Muscle of back (tissue), 13 donors: ENCODE measurements at places on chromosomes 12 and 14. TPM values are rescaled to one million over a fixed set of nuclear protein-coding genes. Genes with fewer than 3 reads are reported as not detected.

MGST1 gene
- 15.9 TPM for polyA plus RNA-seq

TAC3 gene
- 0.24 TPM for polyA plus RNA-seq

SLC25A3 gene
- 600 TPM for polyA plus RNA-seq

OR11G2 gene
- polyA plus RNA-seq: not detected

GLT8D2 gene
- 61.3 TPM for polyA plus RNA-seq

SCNN1A gene
- polyA plus RNA-seq: not detected

SIX6 gene
- 0.10 TPM for polyA plus RNA-seq

R3HDM2 gene
- 59.4 TPM for polyA plus RNA-seq

GRCh38 chr14:92675976-92676375, 72.5 kb downstream of the LGMN start:
- DNase-seq: no peak

DNA sequence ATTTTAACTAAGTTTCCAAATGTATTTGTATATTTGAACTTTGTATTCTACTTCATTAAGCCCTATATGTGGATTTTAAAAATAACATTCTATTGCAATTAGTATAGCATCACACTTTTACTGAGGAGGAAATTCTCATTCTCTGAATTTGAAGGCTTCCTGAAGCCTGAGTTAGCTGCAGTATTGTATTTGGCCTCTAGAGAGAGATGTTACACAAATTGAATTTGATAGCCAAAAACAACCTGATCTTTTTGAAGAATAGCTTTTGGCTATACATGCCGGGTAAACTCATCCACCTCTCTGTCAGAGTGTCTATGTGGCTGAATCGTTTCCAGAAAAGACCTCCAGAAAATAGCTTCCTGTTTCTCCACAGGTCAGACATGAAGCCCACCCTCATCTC, 316.5 kb upstream of the OR4E1 start:
- DNase-seq: no peak

DNA sequence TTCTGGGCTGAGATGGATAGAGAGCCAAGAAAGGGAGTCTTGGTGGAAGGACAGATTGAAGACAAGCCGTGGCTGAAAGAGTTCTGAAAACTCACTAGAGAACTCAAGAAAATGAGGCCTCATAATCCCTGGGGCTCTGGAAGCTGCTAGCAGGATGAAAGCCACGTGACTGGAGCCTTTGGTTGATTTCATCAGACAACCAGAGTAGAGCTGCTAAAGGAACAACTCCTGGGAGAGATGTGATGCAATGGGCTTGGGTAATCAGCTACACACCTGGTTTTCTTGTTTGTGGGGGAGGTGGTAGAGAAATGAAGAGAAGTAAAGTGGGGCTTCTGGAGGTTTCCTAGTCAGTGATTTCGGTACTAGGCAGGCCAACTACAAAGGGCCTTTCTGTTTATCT, 13.4 kb downstream of the CSRNP2 start:
- DNase-seq: peak; percentile 43

- DNase-seq: no peak
Measured at GRCh38 chr14:36879558-36879957, 217.9 kb downstream of the PAX9 start.

GRCh38 chr12:56716458-56716857, 8.6 kb downstream of the NACA start:
- DNase-seq: no peak

- DNase-seq: no peak
Measured at GRCh38 chr12:48024735-48025134, 20.5 kb upstream of the COL2A1 start.

DNA sequence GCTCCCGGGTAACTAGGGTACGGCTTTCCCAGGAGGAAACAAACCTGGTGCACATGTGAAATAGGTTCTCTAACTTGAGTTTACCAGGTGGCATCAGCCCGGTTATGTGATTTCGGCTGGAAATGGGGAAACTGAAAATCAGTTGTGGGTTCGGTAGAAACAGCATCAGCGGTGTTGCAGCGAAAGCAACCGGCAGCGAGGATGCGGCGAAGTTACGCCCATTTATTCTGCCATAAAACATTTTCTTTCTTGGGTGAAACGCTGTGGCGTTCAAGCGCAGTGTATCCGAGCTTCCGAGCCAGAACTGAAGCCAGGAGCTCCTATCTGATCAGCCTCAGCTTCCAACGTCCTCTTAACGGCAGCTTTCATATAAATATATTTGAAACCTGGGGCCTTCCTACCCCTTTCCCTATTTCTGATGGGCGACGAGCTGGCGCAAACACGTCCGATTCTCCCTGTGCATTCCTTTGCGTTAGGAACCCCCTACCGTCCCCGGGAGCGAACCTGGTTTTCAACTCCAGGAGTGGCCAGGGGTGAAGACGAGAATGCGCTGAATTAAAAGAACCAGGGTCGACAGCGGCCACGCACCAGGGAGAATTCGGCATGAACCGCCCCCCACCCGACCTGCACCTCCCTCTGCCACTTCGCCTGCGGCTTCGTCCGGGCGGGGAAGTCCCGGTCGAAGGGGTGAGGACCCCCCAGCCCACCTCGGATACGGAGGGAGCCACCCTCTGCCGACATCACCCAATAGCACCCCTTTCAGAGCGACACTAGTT, 1.6 kb downstream of the DPF3 start:
- DNase-seq: no peak

DNA sequence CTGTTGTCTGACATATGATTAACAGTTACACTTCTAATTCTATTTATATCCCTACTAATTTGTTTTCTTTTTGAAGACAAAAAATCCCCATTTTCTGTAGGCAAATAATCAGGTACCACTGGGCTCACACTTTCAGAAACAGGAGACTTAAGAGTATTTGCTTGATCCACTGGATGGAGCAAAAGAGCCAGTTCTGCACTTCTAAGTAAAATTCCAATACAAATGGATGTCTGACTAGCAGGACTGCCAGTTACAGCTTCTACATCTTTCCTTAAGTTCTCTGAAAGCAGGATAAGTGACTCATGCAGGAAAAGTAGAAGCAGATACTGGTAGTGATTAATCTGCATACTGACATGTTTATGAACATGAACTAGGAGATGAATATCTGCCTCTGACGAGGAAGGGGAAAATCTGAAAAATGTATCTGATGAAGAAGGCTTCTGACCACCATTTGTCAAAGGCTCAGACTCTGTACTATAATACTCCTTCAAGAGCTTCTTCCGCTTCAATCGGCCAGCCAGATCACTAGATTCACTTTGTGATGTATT, 73.8 kb upstream of the ANKS1B start:
- DNase-seq: peak; percentile 11

DNA sequence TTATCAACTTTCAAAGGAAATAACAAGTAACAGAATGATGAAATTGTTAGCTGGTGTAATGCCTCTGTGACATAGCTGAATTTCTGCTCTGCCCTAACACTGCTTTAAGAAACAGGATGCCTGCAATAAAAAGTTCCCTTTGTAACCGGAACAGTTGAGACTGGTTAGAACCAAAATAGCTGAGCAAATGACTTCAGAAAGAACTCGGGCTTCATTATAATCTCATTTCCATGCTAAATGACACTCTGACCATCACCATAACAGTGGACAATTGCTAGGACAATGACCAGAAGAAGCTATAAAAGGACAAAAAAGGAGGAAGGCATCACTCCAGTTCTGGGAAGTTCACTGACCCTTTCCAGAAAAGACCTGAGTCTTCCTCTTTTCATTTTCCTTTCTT, 23.5 kb upstream of the PYGL start:
- DNase-seq: no peak

- DNase-seq: no peak
Measured at GRCh38 chr14:95331708-95332408, 12.2 kb upstream of the CLMN start.

DNA sequence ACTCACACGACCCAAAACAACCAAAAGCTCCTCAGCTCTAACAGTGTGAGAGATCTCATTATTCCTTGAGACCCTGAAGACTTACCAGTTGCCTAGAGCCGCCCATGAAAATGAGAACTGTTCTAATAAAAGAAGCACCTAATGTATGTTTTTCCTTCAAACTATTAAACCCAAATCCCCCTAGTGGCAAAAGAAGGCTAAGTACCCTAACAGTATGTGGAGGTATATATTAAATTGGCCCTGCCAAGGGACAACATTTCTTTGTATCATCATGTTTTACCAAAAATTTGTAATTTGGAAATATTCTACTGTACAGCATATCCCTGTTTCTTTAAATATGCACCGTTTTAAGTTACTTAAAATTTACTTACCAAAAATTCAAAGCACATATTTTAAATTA, 38.0 kb upstream of the PPFIA2 start:
- DNase-seq: peak; percentile 11

GRCh38 chr12:24742378-24742777, 206.5 kb downstream of the BCAT1 start:
- peak; percentile 15 for DNase-seq

DNA sequence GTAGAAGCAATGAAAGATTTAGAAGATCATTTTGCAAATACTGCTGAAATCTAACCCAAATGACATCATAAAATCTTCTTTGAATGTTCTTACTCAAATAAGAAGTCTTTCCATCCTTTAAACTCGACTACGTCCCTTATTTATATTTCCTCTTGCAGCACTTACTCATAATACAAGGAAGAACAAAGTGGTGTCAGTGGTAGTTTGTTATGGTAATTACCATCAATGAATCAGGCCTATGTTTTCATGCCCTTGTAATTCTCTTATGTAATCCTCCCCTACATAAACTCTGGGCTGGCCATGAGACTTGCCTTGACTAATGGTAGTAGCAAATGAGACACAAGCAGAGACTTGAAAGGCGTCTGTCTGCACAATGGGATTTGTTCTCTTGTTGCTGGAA, 17.0 kb downstream of the EEA1 start:
- DNase-seq: no peak

DNA sequence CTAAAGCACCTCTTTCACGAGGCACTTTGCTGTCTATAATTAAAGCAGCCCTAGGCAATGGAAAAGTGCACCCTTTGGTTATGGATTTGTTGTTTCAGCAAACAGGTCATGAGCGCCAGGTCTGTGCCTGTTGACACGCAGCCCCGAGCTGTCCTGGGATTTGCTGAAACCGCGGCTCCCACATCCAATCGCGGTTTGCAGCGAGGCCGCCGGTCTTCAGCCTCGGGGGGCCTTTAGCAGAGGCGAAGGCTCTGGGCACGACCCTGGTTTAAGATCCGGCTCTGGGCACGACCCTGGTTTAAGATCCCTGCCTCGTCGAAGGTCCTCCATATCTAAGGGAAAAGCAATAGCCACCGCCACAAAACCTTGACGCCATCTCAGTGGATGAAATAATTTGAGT, 79.2 kb downstream of the GLT1D1 start:
- DNase-seq: no peak

DNA sequence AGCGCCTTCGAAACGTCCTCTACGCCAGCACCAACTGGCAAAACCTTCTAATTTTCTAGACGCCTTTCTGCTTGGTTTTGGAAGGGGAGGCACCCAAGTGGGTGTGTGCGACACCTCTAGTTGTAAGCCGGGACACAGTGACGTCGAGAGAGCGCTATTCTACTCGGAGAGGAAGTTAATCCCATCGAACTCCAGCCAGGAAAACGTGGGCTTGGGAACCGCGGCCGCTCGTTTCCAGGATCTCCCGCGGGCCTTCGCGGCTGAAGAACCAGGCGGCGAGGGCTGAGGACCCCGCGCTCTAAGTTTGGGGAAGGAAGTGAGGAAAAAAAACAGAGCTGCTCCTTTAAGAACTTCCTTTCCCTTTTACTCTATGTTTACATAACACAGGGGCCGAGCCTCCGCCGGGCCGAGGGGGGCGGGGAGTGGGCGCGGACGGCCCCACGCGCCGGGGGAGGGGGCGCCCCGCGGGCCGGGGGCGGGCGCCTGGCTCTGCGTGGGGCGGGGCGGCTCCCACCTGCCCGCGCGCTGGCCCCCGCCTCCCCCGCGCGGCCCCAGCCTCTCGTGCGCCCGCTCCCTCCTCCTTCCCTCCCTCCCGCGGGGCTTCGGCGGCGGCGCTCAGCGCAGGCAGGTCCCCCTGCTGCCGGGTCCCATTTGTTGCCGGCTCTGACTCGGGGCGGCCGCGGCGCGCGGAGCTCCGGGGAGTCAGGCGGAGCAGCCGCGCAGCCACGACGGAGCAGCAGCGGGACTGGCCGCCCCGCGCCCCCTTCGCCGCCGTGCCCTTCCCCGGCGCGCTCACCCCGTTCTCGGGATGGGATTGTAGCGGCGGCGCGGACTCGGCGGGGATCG, at the start of gene PELI2:
PELI2 (plus strand) TSS at position 647 of the 846 bp plus-strand sequence. CDS start 250 bp downstream, outside the sequence.
- DNase-seq: peak; percentile 62

- peak; percentile 35 for DNase-seq
Measured at GRCh38 chr12:128387811-128388422, 120.9 kb downstream of the TMEM132C start.

- no peak for DNase-seq
Measured at GRCh38 chr12:68482660-68483059, 128.0 kb upstream of the RAP1B start.

GRCh38 chr14:73997944-73998447, 21.1 kb downstream of the ENTPD5 start:
- DNase-seq: no peak

DNA sequence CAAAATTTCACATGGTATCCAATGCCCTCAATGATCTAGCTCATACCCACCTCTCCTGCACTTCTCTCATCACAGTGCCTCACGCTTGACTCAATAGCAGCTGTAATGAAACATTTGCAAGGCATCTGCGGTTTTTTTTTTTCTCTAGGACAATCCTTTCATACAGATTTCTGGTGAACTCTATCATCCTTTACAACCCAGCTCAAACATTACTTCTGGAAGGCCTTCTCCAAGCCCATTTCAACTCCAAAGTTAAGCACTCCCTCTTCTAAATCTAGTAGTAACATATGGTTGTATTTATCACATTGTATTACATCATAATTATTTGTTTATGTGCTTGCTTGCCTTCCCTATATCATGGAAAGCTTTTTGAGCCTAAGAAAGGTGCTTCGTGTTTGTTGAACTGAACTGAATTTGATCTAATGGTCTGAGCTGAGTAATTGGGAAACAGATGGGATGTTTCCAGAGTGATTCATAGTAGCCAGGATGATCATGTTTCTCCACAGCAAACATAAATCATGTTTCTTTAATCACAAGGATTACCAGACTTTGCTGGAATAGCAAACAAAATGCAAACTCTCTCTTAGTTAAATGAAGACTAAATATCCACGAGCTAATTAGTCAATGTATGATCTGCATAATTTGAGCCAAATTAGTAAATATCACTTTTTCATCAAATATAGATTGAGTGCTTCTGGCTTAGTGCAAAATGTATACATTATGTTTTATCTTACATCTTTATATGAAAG, 14.3 kb downstream of the CFL2 start:
- DNase-seq: peak; percentile 64

GRCh38 chr12:37546901-37547475, 769.6 kb upstream of the ALG10B start:
- DNase-seq: no peak
